ENCODE measurements at places on chromosomes 4 and X.

DNA sequence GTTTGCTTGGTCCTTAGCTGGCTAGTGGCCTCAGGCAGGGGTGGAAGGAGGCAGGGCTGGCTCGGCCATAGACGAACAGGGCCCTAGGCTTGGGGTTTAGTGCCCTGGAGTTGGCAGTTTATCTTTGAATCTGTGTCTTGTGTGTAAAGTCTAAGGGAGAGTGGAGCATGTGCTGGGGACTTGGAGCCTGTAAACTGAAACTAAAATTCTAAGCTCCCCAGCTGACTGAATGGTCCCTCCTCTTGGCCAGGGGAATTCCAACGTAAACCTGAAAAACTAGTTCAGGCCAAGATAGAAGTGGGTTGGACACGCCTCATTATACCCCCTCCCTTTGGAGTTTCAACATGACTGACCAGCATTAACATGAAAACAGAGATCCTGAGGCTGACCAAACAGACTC lies 46.1 kb upstream of the GPR78 start:
- no peak for DNase-seq

- no peak for DNase-seq
Observed at GRCh38 chr4:168437192-168437943, 42.9 kb downstream of the DDX60L start.

DNA sequence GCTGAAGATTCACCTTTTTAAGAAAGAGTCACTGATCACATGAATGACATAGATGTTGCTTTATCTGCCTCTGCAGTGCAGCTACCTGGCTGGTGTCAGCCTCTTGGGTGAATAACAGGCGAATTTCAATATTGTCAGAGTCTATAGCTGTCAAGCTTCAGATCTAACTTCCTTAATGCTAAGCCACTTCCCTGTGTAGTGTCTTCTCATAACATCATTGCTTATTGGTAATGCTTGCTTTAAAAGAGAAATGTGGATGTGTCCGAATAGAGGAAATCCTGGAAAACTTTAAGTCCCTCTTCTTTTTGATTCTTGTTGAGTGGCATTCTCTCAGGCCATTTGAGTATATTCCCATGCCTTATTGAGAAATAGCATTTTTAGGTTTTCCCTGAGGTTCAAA lies 7.3 kb upstream of the IGFBP7 start:
- DNase-seq = no peak

DNA sequence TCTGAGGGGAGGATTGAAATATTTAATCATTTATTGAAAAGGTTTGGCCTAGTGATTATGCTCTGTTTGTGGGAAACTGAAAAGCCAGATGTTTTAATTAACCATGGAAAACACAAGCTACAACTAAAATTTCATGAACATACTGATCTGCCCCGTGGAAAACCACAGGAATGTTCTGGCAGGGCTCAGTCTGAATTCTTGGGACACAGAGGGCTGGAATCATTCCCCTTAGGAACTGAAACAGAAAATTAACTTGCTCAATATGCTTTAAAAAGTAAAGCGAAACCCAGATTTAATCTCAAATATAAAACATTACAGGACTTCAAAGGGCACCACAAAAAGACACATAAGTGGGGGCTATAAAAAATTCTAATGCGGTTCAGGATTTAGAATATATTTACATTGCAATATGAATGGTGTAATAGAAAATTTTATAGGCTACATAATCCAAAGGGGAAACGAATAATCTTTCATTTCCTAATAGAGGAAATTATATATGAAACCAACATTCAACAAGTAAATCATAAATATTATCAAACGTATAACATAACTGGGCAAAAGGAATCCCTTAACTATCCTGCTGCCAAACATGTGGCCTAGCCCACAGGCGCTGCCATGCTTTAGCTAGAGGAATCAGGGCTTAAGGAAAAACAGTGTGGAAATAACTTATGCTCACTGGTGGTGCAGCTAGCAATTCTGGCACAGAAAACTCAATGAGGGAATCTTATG lies 70.9 kb downstream of the APBB2 start:
- peak; percentile 63 for DNase-seq

GRCh38 chrX:38124000-38124399 lies 96.7 kb downstream of the SRPX start:
- no peak for DNase-seq

- no peak for DNase-seq
Observed at GRCh38 chr4:142402156-142402555, 443.9 kb downstream of the INPP4B start.

DNA sequence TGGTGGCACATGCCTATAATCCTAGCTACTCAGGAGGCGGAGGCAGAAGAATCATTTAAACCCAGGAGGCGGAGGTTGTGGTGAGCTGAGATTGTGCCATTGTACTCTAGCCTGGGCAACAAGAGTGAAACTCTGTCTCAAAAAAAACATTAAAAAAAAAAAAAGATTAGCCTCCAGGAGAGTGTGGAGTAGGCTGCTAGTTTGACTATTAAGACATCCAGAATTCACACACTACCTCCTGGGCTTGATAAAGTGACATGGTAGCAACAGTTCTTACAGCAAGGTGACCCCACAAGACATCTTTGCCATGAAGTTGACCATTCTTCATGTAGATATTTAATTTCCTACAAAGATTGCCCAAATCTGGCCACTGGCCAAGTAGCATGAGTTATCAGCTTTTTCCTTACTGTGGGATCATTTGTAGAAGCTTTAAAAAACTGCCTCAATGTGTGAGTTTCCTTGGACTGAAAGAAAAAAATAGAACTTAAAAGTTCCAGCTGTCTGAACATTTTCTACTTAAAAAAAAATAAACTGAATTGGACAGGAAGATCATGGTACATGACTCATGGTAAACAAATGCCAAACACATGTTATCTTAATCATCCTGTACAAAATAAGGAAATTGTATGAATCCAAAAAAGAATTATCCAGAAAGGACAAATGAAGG lies 35.3 kb upstream of the SPRY1 start:
- DNase-seq = no peak

DNA sequence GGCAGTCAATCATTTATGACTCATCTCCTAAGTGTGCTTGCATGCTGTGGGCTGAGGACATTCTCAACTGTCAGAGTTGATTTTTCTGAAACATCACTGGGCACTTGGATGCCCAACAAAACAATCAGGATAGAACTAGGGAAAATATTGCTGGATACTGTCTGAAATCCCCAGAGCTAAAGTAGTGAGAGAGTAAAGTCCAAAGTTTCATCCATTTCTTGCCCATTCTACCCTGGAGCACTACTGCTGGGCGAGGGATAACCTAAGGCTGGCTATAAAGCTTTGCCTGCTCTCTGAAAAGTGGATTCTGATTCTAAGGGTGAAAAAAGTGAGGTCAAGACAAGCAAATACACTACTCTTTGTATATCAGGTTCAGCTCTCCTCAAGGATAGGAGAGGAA lies 279.6 kb upstream of the EDA2R start:
- no peak for DNase-seq

GRCh38 chrX:120672841-120673530 lies 43.1 kb upstream of the C1GALT1C1 start:
- DNase-seq = no peak

DNA sequence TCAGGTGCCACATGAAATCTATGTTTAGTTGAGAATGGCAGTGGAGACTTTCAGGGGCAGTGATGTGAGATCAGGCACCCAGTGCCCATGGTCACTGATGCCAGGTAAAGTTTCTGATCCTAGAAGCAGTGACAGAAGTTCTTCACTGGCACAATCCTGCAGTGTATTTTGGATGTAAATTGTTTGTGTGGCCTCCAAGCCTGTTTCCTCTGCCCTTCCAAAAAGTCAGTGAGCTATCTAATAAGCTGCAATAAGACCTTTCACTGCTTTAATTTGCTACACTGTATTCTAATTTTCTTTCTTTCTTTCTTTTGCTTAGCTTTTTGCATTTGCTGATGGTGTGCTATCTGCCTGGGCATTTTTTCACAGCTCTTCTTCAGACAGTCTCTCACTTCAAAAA lies 1348.6 kb downstream of the ADGRL3 start:
- DNase-seq = no peak

GRCh38 chrX:154457491-154458115 lies 478 bp upstream of the PLXNA3 start:
- no peak for DNase-seq

GRCh38 chrX:19181345-19181744 lies 59.1 kb upstream of the ADGRG2 start:
- no peak for DNase-seq

DNA sequence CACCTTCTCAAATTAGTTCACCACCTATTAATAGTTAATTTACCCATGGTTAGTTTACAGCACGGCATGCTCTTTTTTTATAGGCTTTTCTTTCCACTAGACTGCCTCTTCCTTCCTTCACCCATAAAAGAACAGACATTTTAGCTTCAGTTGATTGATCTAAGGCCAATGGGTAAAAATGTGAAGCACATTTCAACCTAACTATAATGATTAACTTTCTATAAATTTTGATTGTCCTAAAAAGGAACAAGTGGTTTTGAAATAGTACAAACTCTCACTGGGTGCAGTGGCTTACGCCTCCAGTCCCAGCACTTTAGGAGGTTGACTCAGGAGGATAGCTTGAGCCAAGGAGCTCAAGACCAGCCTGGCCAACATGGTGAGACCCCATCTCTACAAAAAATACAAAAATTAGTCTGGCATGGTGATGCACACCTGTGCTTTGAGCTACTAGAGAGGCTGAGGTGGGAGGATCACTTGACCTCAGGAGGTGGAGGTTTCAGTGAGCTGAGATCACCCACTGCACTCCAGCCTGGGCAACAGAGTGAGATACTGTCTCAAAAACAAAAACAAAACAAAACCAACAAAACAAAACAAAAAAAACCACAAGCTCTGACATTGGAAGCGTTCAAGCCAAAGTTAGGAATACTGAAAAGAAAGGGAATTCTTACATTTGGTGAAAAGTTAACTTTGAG lies 89.9 kb upstream of the FAT1 start:
- no peak for DNase-seq

All from pons (tissue), 1 donor.